WTC11 (cell line): ENCODE measurements at places on chromosomes 11 and 22. TPM values are rescaled to one million over a fixed set of nuclear protein-coding genes. Genes with fewer than 3 reads are reported as not detected.
A peak's percentile ranks its signal among the peaks of the same experiment; 100 is the strongest.

DNA sequence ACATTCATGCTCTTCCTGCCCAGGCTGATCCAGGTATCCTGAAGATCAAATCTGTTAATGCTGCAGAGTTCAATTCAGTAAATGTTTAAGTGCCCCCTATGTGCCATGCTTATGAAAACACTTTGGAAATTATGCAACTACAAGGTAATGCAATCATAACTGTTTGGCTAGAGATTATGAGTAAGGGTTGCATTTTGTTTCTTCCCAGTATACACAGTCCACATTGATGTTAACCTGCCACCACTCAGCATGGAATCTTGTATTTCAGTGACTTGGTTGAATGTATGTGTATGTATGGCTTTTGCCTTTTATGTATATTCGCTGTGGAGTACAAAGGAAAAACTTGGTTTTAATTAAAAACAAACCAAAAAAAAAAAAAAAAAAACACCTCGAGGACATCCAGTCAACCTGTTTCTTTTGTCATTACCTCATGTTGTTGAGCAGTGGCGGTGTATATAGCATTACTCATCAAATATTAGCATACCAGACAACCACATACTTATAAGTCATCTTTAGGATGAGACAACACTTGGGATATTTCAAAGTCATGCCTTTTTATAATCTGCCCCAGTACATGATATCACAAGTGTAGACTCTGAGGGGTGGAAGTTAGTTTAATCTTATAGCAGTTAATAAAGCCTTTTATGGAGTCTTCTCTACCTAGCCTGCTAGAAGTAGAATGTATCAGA is 86.1 kb upstream of the HORMAD2 start:
- no peak for DNase-seq

DNA sequence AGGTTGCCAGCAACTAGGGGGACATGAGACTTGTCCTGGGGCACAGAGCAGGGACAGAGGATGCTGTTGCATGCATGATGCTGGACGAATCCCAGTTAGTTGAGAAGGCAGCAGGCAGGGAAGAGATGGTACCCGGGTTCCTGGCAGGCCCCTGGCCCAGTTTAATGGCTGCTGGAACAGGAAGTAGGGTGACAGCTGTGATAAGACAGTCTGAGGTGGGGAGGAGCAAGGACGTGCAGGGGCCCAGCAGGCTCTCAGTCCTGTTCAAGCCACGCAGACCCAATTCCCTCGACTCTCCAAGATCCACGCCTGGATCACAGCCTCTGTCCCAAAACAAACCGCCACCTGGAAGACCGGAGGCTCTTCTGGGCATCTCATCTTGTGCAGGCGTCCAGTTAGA is 32.0 kb downstream of the LRRC10B start:
- no peak for DNase-seq

DNA sequence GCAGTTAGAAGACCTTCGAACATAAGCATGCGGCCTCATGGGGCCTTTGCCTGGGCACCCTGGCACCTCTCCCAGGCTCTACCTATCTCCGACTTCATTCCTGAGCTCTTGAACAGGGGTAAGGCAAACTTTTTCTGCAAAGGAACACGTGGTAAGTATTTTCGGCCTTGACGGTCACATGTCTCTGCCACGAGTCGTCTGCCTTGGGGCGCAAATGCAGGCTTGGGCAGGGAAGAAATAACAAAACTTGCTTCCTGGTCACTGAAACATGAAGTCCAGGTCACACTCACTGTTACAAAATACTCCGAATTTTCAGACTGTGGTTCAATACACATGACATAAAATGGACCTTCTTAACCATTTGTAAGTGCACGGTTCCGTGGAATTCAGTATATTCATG is 3.4 kb upstream of the ASCL2 start:
- DNase-seq: no peak

DNA sequence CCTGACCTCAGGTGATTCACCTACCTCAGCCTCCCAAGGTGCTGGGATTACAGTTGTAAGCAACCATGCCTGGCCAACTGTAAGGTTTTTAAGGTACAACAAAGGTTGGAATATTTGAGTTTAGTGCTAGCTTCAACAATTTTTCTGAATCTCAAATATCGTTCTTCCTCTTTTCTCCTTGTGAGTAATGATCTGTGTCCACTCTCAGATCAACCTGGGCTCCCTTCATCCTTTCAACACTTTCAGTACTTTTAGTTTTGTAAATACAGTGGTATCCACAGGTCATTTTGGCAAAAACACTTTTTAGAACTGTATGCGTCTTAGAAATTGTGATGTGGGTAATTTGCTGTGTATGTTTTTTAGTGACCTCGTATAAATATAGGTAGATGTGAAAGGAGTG is 7.9 kb downstream of the PACS1 start:
- no peak for DNase-seq

DNA sequence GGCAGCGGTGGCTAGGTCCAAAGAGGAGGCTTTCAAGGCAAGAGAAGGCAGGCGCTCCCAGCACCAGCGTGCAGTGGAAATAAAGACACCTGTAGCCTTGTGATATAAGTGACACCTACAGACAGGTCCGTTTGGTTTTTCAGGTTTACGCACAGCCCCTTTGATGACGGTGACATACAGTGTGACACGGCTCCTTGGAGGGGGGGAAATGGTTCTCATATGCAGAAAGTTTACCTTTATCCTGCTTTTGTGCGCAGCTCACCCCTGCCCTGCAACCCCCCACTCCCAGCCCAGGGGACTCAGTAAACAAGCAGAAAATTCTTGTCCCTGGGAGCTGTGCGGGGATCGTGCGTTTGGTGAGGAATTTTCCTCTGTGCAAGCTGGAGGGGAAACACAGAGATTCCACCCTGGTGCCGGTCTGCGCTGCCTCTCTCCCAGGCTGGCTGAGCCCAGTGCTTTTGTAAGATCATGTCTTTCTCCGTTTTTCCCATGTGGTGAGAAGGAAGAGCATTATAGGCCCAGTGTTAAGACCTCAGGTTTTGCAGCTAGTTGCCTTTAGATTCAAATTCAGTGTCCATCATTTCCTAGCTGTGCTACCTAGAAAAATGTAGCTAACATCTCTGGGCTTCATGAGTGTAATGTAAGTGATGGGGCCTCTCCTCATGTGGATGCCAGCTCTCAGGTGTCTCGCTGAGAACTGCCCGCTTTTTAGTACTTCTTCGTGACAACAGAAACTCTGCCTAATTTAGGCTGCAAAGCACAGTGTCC is at the start of gene ELF5:
TSS of gene ELF5 (minus strand) at position 113 of the 768 bp plus-strand sequence. CDS start 8,045 bp downstream, outside the sequence.
- no peak for DNase-seq

DNA sequence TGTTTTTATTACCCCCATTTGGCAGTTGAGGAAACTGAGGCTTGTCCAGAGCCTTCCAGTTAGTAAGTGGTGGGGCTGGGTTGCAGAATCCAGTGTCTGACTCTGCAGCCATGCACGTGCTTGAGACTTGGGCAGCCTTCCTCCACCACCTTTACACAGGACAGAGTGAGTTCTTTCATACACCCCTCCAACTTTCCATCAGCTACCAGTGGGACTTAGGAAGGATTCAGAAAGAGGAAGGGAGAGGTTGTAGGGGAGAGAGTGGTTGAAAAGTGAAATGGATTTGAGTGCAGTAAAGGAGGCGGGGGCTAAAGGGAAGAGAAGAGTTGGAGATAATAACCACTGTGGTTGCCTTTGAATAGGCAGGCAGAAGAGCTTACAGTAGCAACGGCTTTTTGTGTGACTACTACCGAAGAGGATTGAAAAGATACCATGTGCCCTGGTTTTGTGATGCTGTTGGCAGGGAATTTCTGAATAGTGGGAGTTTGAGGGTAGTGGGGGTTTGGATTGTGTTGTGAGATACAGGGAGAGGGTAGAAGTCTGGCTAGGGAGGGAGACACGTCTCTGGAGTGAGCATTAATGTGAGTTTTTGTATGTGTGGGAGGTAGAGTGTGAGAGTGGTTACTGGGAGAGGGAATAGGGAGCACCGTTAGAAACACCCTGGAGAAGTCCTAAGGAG is 1.7 kb downstream of the UVRAG start:
- DNase-seq: no peak

GRCh38 chr11:75445315-75445953 is 12.4 kb upstream of the KLHL35 start:
- DNase-seq: peak; percentile 88

GRCh38 chr11:67415501-67416304 is at the start of gene CARNS1:
CARNS1 (plus strand) TSS chr11:67415678; CDS start chr11:67416200, 522 bp downstream.
- peak; percentile 66 for DNase-seq

GRCh38 chr11:34168642-34169420 is 63.4 kb downstream of the NAT10 start:
- no peak for DNase-seq

DNA sequence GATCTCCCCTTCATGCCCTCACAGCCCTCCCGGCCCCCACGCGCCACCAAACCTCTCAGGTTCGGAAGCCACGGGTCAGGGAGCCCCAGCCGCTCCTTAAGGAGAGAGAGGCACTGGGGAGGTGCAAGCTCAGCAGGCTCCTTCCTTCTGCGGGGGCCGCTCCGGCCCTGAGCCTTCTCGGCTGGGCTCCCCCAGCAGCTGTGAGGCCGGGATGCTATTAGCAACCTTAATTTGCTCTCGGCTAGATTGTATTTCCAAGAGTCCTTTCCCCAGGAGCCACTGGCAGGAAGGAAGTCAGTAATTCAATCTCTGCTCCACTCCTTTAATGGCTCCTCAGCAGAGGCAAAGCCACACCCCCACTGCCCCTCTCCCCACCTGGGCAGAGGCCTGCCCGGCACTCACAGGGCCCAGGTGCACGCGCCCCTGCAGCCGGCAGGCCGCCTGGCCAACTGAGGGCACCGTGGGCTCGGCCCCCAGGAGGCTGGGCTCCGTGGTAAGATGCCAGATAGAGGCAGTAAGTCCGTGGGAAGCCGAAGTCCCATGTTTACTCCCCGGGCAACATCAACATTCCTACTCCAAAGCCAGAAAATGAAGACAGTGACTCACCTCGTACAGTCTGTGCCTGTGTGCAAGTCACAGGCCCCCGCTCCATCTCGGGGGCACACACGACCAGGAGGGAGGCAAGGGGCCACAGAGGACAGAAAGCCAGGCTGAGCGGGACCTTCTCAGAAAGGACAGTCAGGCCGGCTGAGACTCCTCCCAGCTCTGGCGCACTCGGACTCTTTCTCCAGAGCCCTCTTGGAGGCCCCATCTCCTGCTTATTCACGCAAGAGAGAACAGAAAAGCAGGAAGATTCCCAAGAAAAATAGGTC is 5.2 kb downstream of the IGSF9B start:
- peak; percentile 52 for DNase-seq

- no peak for DNase-seq
Measured at GRCh38 chr22:43481568-43482317, 69.9 kb downstream of the MPPED1 start.

DNA sequence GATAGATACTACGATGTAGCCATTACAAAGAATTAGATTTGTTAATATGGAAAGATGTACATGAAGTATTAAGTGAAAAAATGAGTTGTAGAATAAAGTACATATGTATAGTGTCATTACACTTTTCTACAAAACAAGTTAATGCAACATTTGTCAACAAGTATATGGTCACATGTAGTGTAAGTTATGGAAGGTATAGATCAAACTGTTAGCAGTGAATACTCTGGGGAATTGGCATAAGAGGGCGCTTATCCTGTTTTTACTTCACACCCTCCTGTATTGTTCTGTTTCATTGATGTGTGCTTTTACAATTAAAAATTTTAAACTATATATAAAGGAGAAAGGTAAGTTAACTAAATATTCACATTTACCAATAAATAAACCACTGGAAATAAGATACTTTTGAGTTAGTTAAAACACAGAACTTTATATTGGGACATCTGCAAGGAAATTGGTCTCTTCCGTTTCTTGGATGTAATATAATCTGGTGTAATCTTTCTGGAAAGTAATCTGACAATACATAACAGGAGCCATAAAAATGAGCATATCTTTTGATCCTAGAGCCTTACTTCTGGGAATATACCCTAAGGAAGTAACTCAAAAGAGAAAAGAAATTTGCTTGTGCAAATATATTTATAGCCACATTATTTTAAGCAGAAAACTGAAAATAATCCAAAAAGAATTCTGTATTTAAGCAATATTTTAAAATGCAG is 34.5 kb downstream of the CSTPP1 start:
- DNase-seq: no peak

The TRPM5 gene
- 0.07 to 0.09 TPM in 2 of 3 replicates, not detected in the other for total RNA-seq

The PHLDA2 gene
- 9.4 to 11.0 TPM (median 9.6 TPM) in 3 replicates for total RNA-seq

The TMPRSS6 gene
- 0.11 to 0.14 TPM in 2 of 3 replicates, not detected in the other for total RNA-seq

The LDLRAD3 gene
- 12.6 to 14.5 TPM (median 14.5 TPM) in 3 replicates for total RNA-seq

The UPK2 gene
- not detected in 3 replicates for total RNA-seq

The DGAT2 gene
- 1.6 to 3.3 TPM (median 2.8 TPM) in 3 replicates for total RNA-seq

The UBQLN3 gene
- total RNA-seq: not detected in 3 replicates

The HEPHL1 gene
- 0.07 to 0.13 TPM (median 0.07 TPM) in 3 replicates for total RNA-seq
